Lung (tissue), 17 donors: ENCODE measurements at places on chromosomes 1 and 21. TPM values are rescaled to one million over a fixed set of nuclear protein-coding genes. Genes with fewer than 3 reads are reported as not detected.
A peak's percentile ranks its signal among the peaks of the same experiment; 100 is the strongest.

- H3K4me3 ChIP-seq: no peak overlapping the region
- DNase-seq: peak; percentile 67
- H3K4me1 ChIP-seq: peaks cover 19% of the 10 kb centered on the region
- no peaks in the 10 kb centered on the region for H3K27me3 ChIP-seq
- H3K27ac ChIP-seq: peak overlapping the region; percentile 56
- H3K36me3 ChIP-seq: peaks cover 7% of the 10 kb centered on the region
These were observed 27.6 kb downstream of the SKI start for GRCh38 chr1:2255420-2256369.

- peak overlapping the region; percentile 41 for H3K27ac ChIP-seq
- no peak overlapping the region for H3K4me3 ChIP-seq
- H3K36me3 ChIP-seq: no peaks in the 10 kb centered on the region
- H3K4me1 ChIP-seq: peaks cover 11% of the 10 kb centered on the region
- peak; percentile 55 for DNase-seq
These were observed 43.2 kb downstream of the ELK4 start for GRCh38 chr1:205588636-205589035.

DNA sequence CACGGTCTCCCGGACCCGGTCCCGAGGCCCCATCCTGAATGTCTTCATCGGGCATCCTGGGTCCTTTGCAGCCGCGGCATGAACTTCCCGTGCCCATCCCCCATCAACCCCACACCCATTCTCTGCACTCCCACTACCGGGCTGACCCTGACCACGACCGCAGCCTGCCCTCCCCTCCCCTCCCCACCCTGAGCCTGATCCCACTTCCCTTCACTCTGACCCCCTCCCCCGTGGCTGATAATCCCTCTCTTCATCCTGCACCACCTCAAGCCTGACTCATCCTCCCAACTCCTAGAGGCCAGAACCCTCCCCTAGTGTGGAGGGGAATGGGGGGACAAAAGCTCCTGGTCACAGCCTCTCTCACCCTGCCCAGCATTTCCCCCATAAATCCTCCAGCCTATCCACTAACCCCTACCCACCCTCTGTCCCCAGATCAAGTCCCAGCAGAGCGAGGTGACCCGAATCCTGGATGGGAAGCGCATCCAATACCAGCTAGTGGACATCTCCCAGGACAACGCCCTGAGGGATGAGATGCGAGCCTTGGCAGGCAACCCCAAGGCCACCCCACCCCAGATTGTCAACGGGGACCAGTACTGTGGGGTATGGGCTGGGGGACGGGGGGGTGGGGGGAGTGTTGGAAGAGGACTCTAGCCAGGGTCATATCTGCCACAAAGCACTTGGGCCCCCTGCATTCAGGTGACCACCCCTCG lies 602 bp downstream of the SH3BGRL3 start:
- H3K36me3 ChIP-seq: no peaks in the 10 kb centered on the region
- no peak for DNase-seq
- peaks cover 26% of the 10 kb centered on the region for H3K4me1 ChIP-seq
- H3K4me3 ChIP-seq: peak overlapping the region; percentile 87
- no peaks in the 10 kb centered on the region for H3K27me3 ChIP-seq

Gene C1orf141
- 11.4 TPM for total RNA-seq

GRCh38 chr1:34625521-34626015 lies 129.3 kb upstream of the GJB5 start:
- H3K36me3 ChIP-seq: no peaks in the 10 kb centered on the region
- H3K27me3 ChIP-seq: no peaks in the 10 kb centered on the region
- H3K4me1 ChIP-seq: no peaks in the 10 kb centered on the region
- DNase-seq: no peak
- H3K27ac ChIP-seq: no peak overlapping the region

GRCh38 chr1:48208251-48208650 lies 14.3 kb upstream of the SLC5A9 start:
- H3K27me3 ChIP-seq: no peaks in the 10 kb centered on the region
- no peak overlapping the region for H3K27ac ChIP-seq
- DNase-seq: no peak
- no peaks in the 10 kb centered on the region for H3K36me3 ChIP-seq
